ENCODE measurements at places on chromosomes 7 and 10. TPM values are rescaled to one million over a fixed set of nuclear protein-coding genes. Genes with fewer than 3 reads are reported as not detected.

Gene TASOR2
- 57.2 TPM for total RNA-seq

Gene ZNF804B
- 0.10 TPM for total RNA-seq

Gene PGAM1
- total RNA-seq: 374 TPM

DNA sequence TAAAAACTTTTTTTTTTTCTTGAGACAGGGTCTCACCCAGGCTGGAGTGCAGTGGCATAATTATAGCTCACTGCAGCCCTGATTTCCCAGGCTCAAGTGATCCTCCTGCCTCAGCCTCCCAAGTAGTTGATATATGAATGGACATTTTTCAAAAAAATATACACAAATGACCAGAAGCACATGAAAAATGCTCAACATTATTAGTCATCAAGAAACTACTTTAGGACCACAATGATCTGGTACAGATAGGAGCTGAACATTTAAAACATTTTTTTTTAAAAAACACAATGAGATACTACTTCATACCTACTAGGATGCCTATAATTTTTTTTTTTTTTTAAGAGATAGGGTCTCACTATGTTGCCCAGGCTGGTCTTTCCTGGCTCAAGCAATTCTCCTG lies 21.7 kb downstream of the SCD start:
- no peak for DNase-seq

GRCh38 chr7:19958309-19958896 lies 185.0 kb upstream of the TMEM196 start:
- no peak for DNase-seq

DNA sequence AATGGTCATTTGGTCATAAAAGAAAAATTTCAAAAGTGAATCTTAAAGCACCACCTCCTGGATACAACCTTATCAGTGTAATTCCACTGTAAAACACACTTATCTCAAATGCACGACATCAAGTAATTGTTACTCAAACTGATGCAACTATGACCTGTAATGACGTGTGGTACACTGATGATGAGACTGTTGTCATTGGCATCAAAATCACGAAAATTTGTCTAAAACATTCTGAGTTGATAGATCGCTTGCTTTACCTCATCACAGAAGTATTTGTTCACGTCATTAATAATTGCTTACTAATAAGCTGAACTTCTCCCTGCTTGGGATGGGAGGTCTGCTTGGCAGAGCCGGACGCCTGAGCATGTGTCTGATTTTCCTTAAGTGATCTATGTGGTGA lies 221.8 kb upstream of the KLF6 start:
- DNase-seq: no peak

DNA sequence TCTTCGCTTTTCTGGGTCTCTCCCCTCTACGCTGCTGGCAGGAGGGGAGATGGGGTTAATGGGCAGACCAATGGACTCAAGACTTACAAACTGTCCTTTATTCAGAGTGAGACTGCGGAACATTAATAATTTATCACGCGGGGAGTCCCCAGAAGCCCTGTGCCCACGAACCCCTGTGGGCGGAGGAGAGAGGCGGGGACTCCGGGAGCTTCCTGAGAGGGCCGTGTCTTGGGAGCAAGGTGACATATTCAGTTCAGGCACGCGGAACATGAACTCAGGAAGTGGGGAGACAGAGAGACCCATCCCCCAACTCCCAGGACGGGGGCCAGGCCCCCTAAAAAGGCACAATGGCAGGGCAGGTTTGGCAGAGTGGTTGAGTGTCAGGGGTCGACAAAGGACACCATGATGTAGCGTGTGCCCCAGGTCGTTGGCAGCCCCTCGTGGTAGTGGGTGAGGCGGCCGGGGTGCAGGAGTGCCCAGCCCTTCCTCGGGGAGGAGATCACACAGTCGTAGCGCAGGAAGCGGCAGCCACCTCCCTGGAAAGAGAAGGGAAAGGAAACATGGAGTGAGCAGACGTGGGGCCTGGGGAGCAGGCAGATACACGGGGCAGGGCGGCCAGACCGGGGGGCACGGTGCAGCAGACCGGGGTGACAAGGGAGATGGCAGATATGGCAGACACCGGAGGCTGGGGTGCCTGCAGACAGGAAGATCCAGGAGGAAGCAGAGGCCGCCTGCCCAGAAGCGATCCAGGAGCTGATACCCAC lies 5.2 kb upstream of the MOGAT3 start:
- no peak for DNase-seq

DNA sequence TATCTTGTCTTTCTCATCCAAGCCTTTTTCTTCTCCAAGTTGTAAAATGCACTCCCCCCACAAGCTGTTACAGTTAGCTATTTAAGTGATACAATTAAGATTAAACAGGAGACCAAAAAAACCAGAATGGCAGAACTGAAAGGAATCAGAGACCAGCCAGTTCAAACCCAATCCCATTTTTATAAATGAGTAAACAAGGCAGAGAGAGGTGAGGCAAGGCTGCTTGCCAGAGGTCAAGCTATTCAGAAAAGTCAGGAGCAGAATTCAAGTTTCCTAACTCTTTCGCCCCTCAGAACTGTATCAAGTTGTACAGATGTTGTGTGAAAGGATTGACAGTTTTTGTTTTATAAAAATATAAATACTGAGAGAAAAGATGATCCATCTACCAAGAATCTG lies 90.2 kb downstream of the ZFAND4 start:
- DNase-seq: no peak

- no peak for DNase-seq
These were observed 179.5 kb upstream of the YAE1 start for GRCh38 chr7:39386718-39387117.

GRCh38 chr7:44881610-44882009 lies 3.7 kb downstream of the PURB start:
- DNase-seq: no peak

DNA sequence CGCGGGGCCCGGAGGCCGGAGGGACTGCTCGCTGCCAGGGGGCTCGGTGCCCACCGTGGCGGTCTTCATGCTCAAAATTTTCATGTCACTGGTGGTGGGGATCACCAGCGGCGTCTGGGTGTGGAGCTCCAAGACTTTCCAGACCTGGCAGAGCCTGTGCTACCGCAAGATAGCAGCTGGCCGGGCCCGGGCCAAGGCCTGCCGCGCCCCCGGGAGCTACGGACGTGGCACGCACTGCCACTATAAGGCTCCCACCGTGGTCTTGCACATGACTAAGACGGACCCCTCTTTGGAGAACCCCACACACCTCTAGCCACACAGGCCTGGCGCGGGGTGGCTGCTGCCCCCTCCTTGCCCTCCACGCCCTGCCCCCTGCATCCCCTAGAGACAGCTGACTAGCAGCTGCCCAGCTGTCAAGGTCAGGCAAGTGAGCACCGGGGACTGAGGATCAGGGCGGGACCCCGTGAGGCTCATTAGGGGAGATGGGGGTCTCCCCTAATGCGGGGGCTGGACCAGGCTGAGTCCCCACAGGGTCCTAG lies 2.0 kb downstream of the FZD9 start:
- DNase-seq: no peak

DNA sequence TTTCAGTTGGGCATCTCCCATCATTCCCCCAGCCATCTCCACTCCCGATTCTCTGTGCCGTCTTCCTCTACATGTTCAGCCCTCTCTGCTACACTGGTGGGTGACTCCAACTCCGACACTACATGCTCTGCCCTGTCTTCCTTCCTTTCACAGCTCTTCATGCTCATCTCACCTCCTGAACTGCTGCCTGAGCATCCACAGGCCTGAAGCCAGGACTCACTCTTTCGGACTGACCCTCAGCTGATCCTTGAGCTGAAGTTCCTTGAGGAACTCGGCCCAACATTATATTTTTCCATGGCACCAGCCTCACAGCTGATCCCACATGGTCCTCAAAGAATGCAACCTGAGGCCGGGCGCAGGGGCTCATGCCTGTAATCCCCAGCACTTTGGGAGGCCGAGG lies 538.4 kb downstream of the PTPRN2 start:
- DNase-seq: no peak

All from glutamatergic neuron (in vitro differentiated cells).